ENCODE measurements at places on chromosomes 13 and 19.

- no peak for DNase-seq
Observed at GRCh38 chr13:114108894-114109293, 23.5 kb downstream of the RASA3 start.

- no peak for DNase-seq
Observed at GRCh38 chr19:16013851-16014840, 62.1 kb upstream of the TPM4 start.

DNA sequence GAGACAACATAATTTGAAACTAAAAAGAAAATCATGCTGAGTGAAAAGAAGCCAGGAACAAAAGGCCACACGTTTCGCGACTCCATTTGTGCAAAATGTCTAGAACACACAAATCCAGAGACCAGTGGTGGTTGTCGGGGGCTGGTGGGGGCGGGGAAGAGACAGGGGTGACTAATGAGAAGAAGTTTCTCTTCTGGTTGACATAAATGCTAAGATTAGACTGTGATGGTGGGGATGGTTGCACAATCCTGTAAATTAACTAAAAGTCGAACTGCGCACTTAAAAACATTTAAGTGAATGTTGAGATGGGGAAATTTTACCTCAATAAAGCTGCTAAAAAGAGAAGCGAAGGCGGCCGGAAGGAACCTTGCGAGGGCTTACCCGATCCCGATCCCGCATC lies 7.1 kb downstream of the AKAP8 start:
- DNase-seq = no peak

DNA sequence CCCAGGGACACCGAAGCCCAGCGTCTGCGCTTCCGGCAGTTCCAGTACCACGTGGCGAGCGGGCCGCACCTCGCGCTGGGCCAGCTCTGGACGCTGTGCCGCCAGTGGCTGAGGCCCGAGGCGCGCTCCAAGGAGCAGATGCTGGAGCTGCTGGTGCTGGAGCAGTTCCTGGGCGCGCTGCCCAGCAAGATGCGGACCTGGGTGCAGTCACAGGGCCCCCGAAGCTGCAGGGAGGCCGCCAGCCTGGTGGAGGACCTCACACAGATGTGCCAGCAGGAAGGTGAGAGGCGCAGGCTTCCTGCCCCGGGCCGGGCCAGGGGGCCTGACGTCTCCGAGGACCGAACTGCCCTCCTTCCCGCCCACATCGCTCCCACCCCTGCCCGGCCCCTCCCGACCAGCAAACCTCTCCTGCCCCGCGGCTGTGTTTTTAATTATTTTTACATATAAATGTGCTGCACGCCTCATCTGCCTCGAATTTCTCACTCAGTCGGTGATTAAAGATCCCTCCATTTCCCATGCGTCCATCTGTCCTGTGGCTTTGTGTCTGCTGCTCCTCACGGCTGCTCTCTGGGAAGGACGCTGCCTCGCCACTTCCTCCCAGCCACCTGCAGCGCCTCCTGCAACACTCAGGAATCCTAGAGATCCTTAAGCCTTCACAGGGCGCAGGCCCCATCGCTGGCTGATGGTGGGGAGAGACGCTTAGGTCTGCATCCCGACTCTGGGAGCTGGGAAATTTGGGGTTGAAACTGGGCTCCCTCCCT lies 4.3 kb downstream of the ZSCAN1 start:
- no peak for DNase-seq

DNA sequence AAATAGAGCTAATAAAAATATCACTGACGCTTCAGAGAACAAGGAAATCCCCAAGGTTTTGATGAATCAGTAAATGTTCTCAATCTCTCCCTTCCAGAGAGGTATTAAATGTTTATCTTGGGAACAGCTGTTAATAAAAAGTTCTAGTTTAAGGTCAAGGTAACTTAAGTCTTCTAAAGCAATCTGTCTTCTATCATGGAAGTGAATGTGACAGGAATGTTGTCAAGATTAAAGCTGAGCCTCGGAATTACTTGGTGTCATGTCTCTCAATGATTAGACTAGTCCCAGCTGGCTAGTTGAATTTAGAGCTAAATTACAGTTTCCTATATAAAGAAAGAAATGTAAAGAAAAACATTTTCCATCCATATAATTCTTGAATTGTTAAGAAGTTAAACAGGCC lies 23.4 kb downstream of the ESD start:
- DNase-seq = no peak

DNA sequence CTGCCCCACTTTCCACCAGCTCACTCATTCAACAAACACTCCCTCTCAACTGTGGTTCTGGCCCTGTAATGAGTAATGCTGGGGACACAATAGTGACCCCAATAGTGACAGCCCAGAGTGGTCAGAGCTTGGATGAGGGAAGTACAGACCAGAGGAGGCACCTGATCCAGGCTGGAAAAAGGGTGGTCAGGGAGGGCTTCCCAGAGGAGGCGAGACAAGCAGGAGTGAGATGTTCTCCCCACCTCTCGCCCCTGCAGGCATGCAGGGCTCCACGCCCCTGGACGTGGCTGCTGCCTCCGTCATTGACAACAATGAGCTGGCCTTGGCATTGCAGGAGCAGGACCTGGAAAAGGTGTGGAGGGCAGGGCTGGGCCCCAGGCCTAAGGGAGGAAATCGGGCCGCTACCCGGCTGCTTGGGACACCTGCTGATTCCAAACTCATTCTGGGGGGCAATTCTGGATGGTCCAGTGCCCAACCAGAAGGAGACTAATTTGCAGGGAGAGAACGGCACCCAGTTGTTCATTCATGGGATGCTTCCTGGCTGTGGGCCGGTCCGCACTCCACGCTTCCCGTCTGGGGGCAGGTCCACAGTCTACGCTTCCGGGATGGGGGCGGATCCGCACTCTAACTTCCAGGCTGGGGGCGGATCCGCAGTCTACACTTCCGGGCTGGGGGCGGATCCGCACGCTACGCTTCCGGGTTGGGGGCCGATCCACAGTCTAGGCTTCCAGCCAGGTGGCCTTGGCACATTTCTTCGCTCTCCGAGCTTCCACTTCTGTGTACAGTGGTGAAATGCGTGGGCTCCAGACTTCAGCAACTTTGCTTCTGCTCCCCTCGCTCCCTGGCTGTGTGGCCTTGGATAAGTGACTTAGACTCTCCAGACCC lies 63.4 kb downstream of the RYR1 start:
- no peak for DNase-seq

- peak; percentile 98 for DNase-seq
Observed at GRCh38 chr19:48363810-48364597, at the start of the genes SYNGR4 and TMEM143. Gene SYNGR4 (plus strand): TSS chr19:48364367. CDS start chr19:48365843, 1,476 bp downstream. Gene TMEM143 (minus strand): TSS chr19:48363940. CDS start chr19:48363920, 20 bp downstream.

DNA sequence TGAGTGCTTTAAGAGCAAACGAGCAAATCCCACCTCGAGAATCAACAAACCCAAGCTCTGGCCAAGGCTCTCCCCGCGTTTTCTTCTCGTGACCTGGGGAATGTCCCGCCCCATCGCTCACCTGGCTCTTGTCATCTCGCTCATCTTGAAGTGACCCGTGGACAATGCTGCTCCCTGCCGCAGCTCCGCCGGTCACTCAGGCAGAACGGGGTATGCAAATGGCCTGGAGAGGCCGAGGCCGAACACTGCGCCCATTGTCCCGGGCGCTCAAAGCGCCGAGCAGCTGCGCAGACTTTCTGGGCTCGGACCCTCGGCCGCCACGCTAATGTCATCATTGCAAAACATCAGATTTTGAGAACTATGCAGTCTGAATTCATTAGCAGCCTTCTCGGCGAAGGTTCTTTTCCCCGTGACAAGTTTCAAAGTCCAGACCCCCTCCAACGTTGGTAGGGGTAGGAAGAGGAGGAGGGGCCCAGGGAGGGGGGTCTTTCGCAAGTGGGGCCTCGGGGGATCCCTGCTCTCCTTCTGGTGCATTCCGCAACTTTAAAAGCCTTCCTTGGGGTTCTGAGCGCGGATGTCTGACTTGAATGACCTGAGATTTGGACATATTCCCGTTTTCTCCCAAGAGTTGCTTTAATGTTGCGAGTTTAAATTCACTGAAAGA lies 39.7 kb downstream of the SOX1 start:
- no peak for DNase-seq

DNA sequence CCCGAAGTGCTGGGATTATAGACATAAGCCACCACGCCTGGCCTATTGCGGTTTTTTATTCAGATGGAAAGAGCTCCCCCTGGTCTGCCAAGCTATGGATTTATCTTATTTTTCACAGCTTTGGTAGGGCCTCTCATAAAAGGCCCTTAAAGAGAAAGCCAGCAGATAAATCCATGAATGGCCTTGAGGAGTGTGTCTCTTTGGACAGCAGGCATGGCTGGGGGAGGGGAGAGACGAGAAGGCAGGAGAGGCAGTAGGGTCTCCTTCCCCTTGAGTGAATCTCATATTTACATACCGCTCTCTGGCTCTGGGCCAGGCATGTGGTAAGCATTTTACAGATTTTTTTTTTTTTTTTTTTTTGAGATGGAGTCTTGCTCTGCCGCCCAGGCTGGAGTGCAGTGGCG lies 25.2 kb downstream of the MARK4 start:
- no peak for DNase-seq

- DNase-seq = no peak
Observed at GRCh38 chr19:29677001-29677817, 11.9 kb downstream of the PLEKHF1 start.

GRCh38 chr19:32837531-32837930 lies 32.0 kb downstream of the SLC7A9 start:
- DNase-seq = no peak

DNA sequence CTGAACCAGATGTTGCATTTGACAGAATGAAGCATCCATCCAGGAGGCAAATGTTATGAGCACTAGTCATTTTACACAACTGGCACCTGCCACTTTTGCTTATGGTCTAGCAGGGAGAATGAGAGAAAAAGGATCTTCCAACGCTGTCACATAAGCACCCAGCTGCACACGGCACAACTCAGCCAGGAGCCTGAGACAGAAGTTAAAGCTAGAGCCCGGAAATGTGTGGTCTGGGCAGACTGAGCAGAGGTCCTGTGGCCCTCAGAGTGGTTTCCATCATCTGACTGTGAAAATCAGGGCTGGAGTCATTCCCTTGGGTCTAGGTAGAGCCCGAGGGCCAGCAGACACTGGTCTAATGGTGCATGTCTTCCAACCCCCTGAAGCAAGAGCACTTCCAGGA lies 78.4 kb upstream of the XPO4 start:
- no peak for DNase-seq

DNA sequence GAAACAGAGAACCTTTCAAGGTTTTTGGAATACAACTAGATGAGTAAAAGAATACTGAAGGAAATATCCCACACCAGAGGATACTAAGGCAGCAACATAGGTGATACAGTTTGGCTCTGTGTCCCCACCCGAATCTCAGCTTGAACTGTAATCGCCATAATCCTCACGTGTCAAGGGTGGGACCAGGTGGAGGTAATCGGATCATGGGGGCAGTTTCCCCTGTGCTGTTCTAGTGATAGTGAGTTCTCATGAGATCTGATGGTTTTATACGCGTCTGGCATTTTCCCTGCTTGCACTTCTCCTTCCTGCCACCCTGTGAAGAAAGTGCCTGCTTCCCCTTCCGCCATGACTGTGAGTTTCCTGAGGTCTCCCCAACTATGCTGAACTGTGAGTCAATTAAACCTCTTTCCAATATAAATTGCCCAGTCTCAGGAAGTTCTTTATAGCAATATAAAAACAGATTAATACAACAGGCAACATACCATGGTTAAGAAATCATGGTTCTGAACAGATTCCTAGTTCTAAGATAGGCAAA lies 97.0 kb downstream of the ABCC4 start:
- DNase-seq = no peak

DNA sequence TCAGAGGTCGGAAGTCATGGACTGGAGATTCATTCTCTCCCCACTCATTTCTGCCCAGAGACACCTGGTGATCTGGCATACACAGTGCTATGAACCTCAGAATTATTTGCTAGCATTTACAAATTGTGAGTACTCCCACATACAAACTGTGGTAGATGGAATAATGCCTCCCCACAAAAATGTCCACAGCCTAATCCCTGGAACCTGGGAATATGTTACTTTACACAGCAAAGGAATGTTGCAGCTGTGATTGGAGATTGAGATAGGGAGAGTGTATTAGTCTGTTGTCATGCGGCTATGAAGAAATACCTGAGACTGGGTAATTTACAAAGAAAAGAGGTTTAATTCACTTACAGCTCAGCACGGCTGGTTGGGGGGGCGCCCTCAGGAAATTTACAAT lies 3.1 kb upstream of the UQCRFS1 start:
- no peak for DNase-seq
